ENCODE measurements at places on chromosomes 1 and 21.

GRCh38 chr1:15940110-15941043, 35.5 kb downstream of the ZBTB17 start:
- DNase-seq = no peak

- DNase-seq = no peak
Observed at GRCh38 chr1:29810121-29811120, 574.1 kb downstream of the PTPRU start.

GRCh38 chr1:152110365-152110859, 4.8 kb downstream of the TCHH start:
- peak; percentile 54 for DNase-seq

GRCh38 chr1:203085528-203086406, at the start of gene MYOG:
Gene MYOG (minus strand): TSS chr1:203086012. CDS start chr1:203085961, 51 bp downstream.
- DNase-seq = no peak

DNA sequence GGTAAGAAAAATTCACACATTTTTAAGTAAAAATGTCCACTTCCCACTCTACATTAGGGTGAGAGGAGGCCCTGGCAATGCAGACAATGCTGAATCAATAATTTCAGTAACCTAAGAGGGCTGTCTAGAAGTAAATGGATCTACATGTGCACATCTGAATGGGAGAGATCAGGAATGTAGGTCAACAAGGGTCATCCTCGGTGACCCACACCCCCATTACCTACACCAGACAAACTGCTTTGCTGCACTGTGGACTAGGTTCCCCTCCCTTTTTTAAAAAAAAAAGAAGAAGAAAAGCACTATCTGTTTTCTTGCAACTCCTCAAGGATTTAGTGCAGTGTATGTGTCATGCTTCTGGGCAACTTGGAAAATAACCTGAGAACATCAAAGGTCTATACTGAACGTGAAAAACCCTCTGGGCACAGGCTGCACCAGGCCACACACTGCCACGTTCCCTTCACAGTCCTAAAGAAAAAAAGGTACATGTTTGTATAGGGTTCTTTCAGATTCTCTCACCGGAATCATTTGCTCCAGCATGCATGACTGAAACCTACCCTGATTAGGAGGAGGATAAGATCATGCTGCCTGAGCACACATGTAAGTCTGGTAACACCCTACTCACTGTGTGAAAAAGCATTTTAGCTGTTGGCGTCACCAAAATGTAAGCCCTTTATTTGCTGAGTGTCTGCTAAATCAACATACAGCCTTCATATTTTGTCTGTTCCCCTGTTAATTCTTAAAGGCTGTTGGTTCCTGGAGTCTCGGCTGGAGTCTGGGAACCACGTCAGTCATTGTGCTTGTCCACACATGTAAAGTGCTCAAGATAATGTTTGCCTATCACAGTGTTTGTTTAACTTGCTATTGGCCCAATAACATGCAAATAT, 341.0 kb downstream of the SMYD3 start:
- no peak for DNase-seq

DNA sequence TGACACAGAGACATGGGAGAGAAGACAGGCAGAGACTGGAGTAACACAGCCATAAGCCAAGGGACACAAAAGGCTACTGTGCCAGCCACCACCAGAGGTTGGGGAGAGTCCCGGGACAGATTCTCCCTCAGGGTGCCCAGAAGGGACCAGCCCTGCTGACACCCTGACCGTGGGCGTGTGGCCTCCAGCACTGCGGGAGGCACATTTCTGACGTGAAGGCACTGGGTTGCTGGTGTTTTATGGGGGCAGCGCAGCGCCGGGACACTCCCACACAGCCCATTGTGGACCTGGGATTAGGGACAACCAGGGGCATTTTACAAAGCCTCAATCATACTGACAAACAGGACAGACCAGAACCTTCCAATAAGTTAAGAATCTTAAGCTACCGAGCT, 26.2 kb downstream of the PRDM15 start:
- DNase-seq = no peak

- no peak for DNase-seq
Observed at GRCh38 chr21:28823429-28823828, 169.2 kb downstream of the LTN1 start.

DNA sequence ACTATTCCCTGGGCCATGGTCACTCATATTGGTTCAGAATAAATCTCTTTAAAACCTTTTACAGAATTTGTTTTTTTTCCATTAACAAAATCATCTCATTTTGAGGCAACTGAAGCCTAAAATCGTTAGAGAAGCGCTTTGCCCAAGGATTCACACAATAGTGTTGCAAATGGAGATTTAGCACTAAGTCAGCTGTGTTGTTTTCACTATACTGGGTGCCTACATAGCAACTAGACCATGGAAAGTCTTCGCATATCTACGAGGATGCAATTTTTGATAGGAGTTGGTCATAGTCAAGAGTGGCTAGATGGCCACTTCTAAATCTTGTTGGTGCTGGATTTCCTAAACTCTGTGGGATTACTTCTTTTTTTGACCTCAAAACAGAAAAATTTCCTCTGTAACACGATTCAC, 530 bp upstream of the TIPRL start:
- DNase-seq = no peak

- no peak for DNase-seq
Observed at GRCh38 chr1:203692565-203693470, 66.2 kb downstream of the ATP2B4 start.

- peak; percentile 53 for DNase-seq
Observed at GRCh38 chr1:74771913-74772515, 39.1 kb downstream of the TYW3 start.

DNA sequence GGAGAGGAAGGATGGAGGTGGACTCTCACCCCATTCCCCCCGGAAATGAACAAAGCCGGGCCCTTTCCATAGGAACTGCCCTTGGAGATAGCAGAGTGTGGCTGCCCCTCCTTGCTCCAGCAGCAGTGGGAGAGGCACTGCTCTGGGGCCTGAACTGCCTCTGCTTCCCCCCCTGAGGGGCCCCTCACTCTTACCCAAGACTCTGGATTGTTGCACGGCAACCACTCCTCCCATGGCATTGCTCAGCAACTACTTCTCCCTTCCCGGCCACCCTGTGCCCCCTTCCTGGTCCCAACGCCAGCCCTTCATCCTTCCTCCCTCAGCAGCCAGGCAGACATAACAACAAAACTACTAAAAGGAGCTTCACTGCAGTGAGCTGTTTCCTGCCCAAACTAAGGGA, 3.0 kb upstream of the ACKR1 start:
- DNase-seq = no peak

GRCh38 chr1:202268032-202268431, 73.7 kb downstream of the UBE2T start:
- DNase-seq = no peak

- no peak for DNase-seq
Observed at GRCh38 chr1:59766227-59766855, 48.4 kb upstream of the HOOK1 start.

- DNase-seq = peak; percentile 25
Observed at GRCh38 chr1:183033205-183033604, 10.0 kb downstream of the LAMC1 start.

DNA sequence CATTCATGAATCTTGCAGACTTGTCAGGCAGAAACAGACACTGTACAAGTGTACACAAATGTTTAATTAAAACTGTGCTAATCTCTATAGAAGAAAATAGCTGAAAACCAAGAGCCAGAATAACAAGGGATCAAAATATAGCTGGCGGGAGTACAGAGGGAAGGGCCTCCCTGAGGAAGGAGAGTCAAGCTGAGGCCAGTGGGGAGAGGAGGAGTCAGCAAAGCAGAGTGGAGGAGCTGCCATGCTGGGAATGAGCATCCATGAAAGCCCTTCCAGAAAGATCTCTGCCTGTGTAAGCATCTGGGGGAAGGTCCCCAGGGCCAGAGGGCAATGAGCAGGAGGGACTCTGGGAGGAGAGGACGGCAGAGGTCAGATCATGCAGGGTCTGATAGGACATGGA, 15.1 kb downstream of the SLAMF8 start:
- DNase-seq = no peak

GRCh38 chr1:19029191-19030085, 73.0 kb upstream of the IFFO2 start:
- no peak for DNase-seq

- no peak for DNase-seq
Observed at GRCh38 chr1:202616355-202616915, 93.8 kb downstream of the SYT2 start.

DNA sequence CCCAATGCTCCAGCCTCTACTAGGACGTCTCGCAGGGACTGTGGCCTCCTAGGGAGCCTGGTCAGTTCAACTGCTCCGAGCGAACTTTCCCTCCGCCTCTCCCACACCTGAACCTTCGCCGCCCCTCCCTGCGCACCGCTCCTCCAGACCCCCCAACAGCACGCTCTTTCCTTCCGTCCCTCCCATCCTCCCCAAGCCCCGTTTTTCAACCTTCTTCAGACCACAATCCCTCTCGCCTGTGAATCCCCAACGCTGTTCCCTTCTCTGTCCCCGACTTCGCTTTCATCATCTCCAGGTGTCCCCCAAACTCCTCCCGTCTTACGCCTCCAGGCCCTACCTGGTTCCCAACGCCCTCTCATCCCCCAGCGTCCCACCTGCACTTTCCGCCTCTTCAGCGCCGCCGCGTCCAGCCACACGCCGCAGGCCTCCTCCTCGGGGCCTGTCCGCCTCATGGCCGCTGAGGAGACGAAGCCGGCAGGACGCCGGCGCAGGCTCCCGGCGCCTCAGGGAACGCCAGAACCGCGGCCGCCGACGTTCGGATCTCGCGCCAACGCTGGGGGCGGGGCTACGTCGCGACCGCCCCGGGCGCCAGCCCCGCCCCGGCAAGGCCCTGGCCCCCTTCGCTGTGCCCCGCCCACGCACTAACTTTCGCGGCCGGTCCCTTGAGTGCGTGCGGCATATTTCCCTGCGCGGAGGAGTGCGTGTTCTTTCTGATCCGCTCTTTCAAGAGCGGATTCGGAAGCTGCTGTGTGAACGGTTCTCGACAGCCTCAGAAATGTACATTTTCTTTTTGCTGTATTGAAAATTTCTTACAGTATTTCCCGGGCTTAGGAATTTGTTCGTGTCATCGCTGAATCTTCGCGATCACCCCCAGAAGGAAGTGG, at the start of gene AUNIP:
AUNIP (minus strand) TSS at position 552 of the 884 bp plus-strand sequence; CDS start at position 452, 100 bp downstream.
- DNase-seq = peak; percentile 93

- no peak for DNase-seq
Observed at GRCh38 chr1:231583376-231583775, 43.2 kb upstream of the DISC1 start.

DNA sequence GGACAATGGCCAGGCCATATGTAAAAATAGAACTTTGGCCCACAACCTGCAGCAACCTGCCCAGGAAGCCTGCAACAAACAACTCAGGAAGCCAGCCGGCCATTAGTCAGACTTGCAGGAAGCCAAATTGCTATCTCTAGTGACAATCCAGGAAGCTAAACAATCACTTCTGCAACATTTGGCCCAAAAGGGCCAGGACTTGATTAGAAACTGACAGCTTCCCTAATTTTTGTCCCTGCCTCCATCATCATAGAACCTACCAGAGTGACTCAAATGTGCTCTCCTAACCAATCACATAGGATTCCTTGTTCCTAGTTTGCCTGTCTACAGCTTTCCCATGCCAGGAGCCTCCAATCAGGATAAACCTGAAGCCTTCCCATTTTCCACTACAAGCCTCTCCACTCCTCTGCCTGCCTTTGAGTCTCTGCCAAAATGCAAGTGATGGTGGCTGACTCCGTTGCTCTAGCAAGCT, 639.3 kb downstream of the PTPRU start:
- DNase-seq = no peak

DNA sequence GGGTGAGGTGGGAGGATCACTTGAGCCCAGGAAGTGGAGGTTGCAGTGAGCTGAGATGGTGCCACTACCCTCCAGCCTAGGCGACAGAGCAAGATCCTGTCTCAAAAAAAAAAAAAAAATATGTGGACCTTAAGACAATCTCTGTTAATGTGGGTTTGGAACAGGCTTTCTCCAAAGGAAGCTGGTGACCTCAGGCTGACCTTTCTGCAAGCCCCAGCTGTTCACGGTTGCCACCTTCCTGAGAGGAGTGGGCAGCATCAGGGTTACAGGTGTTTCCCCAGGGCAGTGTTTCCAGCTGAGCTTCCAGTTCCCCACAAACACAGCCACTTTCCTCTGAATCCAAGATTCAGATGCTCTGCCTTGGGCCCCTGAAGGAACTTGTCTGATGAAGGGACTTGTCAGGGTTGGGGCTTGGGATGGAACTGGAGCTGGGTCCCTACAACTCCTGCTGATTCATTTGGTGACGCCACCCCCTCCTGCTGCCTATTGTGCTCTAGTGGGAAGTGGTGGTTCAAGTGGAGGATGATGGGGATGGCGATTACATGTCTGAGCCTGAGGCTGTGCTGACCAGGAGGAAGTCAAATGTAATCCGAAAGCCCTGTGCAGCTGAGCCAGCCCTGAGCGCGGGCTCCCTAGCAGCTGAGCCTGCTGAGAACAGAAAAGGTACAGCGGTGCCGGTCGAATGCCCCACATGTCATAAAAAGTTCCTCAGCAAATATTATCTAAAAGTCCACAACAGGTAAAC, 1.9 kb downstream of the ZBTB48 start:
- no peak for DNase-seq

DNA sequence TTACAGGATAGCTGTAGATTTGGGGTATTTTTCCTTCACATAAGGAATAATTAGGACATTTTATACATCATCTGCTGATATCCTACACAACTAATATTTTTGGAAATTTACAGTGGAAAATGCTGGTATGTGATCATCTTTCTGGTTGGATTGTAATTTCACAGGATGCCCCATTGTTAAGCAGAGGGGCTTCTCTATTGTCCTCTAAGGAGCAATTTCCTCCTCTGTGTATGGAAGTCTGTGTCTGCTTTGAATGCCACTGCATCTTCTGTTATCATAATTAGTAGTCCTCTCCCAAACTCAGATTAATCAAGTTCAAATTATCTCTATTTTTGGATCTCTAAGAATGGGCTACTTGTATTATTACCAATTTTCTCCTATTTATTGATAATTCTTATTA, 988.1 kb upstream of the B3GALT2 start:
- no peak for DNase-seq

Measured in activated CD4-positive, alpha-beta T cell treated with anti-CD3 and anti-CD28 coated beads, Interleukin-2, Interleukin-6, amounts not matched to agents 100 ng/mL and 50 ng/mL, durations not matched to agents 16 hours and 8 hours (primary cell).